NCI-H1092 (cell line): ENCODE measurements at places on chromosomes 7 and 10.

DNA sequence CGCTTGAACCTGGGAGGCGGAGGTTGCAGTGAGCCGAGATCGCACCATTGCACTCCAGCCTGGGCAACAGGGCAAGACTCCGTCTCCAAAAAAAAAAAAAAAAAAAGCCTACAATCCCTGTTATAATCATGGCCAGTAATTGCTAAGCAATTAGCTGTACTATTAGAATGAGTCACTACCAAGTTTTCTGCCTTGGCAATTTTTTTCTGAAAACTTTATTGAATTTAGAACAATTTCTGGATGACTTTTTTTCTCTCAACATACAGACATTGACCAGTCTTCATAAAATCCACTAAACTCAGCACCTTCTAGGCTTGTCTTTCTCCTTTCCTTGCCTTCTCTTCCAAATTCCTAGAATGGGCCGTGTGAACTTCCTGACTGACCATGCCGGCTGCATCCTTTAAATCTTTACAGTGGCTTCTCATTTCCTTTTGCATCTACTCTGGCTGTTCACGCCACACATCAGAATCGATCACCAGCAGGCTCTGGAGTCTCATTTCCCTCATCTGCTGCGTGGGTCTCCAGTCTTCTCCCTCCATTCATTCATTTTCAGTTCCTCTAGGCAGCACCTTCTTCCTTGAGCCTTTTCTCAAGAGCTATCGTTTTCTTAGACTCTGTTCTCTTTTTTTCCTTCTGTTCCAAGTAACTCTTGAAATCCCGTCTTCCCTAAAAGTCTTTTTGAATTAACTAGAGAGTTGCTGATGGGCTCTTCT, 107.9 kb downstream of the KAT6B start:
- DNase-seq: no peak

- DNase-seq: no peak
Observed at GRCh38 chr7:93799750-93800357, 90.7 kb downstream of the TFPI2 start.

GRCh38 chr10:51960494-51960895, 261.1 kb upstream of the CSTF2T start:
- DNase-seq: peak; percentile 2

DNA sequence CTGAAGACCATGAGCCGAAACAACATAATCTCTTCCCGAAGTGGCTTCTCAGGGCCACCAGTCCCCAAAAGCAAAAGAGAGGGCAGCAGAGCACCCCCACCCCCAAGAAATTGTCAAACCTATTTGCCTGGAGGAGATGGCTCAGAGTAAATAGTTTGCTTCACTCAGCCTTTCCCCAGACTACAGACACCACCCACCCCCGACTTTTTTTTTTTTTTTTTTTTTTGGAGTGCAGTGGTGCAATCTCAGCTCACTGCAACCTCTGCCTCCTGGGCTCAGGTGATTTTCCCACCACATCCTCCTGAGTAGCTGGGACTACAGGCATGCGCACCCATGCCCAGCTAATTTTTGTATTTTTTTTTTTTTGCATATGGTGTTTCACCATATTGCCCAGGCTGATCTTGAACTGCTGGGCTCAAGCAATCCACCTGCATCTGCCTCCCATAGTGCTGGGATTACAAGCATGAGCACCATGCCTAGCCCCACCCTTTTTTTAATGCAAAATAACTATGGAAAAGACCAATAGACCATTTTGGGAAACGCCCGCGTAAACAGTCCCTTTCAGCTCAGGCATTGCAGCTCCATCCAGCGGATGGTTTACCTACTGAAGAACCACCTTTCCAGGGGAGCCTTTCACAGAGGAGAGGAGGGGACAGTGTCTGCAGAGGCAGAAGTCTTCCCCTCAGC, 9.7 kb downstream of the ZMIZ1 start:
- no peak for DNase-seq

GRCh38 chr7:30451539-30452279, 26.9 kb downstream of the NOD1 start:
- DNase-seq: no peak

- DNase-seq: no peak
Observed at GRCh38 chr10:22693371-22693784, 21.0 kb downstream of the PIP4K2A start.

DNA sequence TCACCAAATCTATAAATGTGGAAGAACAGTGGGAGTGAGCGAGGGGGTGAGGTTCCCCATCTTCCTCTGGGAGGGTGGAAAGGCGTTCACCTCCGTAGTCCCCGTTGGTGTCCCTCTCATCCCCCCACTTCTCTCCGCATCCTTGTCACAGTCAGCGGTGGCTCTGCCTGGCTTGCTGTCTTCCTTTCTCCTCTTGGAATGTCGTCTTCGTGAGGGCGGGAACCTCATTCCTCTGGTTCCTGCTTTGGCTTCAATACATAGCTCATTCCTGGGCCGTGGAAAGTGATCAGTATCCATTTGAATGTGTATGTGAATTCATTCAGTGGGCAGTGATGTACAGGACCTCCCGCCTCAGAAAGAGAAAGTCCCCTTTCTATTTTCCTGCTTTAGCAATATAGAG, 289.4 kb downstream of the CAMK1D start:
- no peak for DNase-seq

GRCh38 chr7:142992427-142992826, 30.3 kb upstream of the KEL start:
- DNase-seq: no peak

GRCh38 chr7:22622116-22622785, 104.7 kb upstream of the IL6 start:
- no peak for DNase-seq

DNA sequence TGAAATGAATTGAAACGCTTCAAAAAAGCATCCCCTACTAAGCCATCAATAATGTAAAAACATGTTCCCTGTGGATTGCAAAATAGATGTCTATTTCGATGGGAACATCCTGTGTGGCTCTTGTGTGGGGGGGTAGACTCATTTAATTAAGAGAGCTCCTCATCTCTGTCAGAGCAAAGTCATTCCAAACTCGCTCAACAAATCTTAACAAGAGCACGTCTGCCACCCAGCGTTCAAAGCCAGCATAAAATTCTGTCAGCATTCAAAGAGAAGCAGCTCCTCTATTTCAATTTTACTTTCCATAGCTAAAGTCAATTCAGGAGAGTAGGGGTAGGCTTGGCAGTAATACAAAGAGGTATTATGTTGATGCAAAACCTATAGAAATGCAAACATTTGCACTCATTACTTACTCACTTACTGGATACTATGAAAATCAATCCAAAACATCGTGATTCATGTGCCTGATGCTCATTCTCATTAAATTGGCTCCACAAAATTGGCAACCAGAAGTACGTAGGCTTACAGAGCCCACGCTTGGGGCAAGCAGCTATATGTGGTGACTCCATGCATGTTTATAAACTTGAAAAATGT, 114.9 kb downstream of the IPMK start:
- DNase-seq: peak; percentile 48

- DNase-seq: peak; percentile 55
Observed at GRCh38 chr10:95363303-95363912, 72.6 kb upstream of the PDLIM1 start.

DNA sequence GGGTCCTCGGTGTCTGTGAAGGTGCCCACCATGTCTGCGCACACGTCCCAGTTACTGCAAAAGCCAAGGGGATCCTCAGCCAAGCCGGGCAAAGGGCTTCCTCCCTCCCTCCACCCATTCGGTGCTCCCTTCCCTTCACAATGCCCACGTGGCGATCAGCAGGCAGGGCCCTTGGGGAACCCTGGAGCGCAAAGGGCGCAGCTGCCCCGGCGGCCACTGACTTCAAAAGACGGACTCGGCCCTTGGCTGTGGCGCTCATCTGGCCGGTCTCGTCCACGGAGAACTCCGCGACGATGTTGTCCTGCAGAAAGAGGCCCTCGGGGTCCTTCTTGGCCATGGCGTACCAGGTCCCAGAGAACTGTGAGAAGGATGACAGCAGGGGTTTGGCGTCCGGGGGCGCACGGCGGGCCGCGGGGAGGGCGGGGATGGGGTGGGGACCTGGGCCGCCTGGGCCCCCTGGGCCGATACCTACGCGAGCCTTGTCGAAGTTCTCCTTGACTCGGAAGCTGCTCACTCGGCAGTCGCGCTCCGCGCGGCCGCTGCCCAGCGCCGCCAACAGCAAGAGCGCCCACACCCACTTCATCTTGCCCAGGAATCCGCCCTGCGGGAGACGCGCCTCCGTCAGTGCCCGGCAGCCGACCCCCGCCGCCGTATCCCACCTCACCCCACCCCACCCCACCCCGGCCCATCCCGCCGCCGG, 439 bp downstream of the RBP4 start:
- DNase-seq: no peak

GRCh38 chr7:131557652-131558385, 1.4 kb upstream of the PODXL start:
- no peak for DNase-seq

DNA sequence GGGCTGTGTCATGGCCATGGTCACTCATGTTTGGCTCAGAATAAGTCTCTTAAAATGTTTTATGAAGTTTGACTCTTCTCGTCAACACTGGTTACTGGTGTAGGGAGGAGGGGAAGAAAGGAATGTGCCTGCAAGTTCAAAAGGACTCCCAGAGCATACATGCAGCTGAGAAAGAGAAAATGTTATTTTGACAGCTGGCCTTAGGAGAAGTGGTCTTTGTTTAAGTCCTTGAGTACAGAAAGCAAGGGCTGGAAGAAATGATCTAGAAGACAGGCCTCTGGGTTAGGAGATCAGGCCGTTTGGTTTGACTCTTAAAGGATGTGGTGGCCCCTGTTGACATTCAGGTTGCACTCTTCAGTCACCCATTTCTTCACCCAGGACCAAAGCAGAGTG, 245.5 kb downstream of the REEP3 start:
- no peak for DNase-seq

DNA sequence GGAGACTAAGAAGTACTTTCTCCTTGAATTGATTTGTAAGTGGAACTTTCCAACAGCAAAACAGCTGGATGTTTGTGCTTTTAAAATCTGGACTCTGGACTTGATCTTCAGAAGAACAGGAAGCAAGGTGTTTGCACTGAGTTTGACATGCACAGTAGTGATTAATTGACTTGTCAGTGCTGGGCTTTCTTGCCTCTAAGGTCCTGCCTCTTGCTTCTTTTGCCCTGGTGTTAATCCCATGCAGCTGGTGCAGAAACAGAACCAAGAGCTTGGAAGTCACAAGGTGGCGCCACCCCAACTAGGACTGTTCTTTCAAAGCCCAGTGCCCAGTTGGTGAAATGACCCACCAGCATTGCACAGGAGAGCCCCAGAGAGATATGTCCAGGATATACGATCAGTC, 66.8 kb upstream of the SEPHS1 start:
- DNase-seq: no peak

DNA sequence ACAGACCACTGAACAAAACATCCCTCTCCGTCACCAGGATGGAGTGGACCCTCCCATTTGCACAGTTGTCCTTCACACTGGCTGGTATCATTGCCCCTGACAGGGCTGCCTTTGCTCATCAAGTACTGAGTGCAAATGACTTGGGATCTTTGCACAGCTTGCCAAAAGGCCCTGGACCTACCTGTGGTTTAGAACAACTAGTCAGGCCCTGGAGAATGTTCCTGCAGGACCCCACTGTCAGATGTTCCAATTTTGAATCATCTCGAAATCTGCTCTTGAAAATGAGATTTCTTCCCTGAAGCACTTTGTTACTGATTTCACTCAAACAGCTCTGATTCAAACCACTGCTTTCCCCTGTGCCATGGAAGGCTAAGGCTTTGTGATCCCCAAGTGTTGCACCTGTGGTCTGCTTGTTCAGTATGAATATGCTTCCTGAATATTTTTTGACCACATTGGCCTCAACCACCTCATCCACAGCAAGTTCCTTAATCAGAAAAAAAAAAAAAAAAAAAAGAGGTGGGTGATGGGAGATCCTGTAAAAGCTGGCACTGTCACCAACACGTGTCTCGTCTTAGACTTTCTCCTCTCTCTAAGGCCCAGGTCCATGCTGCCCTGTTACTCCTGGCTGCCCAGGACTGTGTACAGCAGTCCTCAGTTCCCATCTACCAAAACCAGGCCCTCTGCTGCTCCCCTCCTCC, 2.7 kb upstream of the AOAH start:
- DNase-seq: no peak

DNA sequence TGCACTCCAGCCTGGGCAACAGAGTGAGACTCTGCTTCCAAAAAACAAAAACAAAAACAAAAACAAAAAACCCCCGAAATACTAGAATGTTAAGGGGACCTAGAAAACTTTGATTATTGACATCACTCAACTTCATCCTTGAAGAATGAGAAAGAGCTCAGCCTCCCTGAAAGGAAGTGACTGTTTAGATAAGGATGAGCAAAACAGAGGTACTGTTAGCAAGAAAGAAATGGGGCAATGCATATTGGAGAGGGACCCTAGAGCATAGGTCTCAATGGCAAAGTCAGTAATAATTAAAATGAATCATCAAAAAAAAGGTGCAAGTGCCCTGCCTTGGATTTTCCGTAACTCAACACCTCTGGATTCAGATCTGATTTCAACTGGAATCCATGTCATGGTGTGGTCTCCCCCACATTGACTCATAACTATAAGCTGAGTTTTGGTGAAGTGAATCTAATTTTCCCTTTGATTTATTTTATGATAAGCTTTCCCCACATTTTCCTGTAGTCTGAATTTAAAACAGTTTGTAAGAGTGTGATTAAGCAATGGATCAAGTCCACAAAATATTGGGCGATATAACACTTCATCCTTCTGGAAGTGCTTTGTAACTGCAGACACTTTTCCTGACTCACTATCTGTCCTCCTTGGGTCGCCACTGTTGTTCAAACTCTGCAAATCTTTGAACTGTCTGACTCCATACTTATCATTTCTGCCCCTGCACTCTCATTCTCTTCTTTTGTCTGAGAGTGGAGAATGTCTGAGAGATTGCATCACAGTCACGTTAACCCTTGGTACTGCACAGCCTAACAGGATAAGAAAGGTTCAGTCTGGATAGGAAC, 224.8 kb upstream of the LYZL1 start:
- DNase-seq: no peak

DNA sequence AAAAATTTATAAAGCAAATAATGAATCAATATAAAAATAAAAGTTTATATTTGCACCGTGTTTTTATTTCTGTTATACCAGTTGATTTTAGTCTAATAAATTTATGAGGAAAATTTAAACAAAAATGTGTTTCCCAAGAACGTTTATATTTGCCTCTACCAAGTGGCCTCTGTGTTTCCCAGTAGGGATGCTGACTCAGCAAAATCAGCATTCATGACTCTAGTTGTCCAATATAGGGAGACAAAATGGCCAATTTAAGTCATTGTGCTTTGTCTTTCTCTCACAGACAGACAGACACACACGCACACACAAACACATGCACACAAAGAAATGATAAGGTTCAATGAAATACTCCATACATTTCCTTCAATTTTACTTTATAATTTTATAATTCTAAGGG, 942.5 kb upstream of the ZWINT start:
- no peak for DNase-seq

- no peak for DNase-seq
Observed at GRCh38 chr10:62735464-62736167, 68.9 kb upstream of the ADO start.

GRCh38 chr10:12470719-12471118, 121.4 kb downstream of the CAMK1D start:
- no peak for DNase-seq

GRCh38 chr7:47586925-47587324, 5.0 kb upstream of the TNS3 start:
- DNase-seq: no peak
